ENCODE measurements at places on chromosomes 16 and 17.

DNA sequence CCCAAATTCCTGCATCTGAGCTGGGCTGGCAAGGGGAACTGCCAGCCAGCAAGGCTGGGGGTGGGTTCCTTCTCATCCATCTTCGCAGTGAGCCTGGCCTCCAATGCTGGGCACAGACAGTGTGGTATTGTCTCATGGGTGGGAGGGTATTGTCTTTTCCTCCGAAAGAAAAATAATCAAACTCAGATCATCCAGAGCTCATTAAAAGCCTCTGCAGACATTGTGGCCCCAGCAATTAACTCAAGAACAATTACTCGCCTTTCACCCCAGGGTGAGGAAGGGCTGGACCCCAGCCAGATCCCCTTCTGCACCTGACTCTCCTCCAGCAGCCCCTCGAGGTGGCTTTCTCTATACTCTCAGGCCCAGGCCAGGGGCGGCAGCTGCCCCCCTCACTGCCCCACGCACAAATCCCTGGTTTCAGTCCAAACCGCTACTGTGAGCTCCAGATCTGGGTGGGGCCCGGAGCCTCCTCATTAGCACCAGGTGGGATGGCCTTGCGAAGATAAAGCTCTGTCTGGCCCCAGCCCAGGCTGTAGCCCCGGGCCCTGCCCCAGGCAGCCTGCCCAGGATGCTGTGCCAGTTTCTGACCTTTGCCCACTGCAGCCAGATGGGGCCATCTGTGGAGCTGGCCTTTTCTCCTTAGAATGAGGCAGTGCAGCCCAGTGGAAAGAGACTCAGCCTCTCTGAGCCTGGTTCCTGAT, 2.3 kb upstream of the KRT15 start:
- DNase-seq = peak; percentile 19

GRCh38 chr17:74408815-74409214, 23.1 kb upstream of the GPRC5C start:
- DNase-seq = peak; percentile 69

DNA sequence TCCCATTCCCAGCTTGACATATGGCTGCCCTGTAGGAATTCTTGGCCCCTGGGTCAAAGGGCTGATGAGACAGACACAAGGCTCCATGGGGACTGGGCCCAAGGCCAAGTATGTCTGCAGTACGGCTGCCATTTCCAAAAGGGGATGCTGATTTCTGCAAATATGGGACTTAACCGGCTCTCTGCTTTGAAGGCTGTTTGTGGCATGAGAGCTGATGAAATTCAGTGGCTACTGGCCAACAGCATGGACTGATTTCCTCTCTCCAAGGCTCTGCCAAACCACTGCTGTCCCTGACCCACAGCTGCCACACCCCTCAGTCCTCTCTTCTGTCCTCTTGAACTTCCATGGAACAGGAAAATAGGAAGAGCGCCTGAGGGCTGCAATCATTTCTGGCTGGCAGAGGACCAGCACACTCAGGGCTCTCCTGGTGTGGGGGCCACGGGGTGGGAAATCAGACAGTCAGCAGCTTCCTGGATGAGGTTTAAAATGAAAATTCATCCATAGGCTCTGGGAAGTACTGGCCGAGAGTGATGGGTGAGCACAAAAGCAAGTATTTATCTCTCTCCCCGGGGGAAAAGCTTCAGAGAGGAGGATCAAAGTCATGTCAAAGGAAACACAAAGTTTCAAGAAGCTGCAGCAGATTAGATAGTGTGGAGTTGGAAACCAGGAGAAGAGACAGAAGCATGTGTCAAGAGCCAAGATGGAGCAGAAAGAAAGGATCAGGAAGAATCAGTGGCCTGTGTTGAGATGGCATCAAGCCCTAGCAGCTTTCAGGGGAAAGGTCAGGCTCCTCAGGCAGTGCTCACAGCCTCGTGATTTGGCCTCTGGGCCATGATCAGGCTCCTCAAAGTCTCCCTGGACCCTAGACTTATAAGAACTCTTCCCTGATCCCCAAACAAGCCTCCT, 64.1 kb upstream of the SREBF1 start:
- no peak for DNase-seq

GRCh38 chr17:77011173-77012011, 129.4 kb upstream of the SEC14L1 start:
- DNase-seq = no peak

GRCh38 chr17:27596096-27596495, 34.9 kb upstream of the LGALS9 start:
- DNase-seq = no peak

GRCh38 chr16:24499193-24499814, 40.1 kb upstream of the RBBP6 start:
- no peak for DNase-seq

- no peak for DNase-seq
Measured at GRCh38 chr17:7034955-7035590, 742 bp upstream of the SLC16A13 start.

GRCh38 chr17:19397556-19398041, 10.6 kb upstream of the MFAP4 start:
- no peak for DNase-seq

DNA sequence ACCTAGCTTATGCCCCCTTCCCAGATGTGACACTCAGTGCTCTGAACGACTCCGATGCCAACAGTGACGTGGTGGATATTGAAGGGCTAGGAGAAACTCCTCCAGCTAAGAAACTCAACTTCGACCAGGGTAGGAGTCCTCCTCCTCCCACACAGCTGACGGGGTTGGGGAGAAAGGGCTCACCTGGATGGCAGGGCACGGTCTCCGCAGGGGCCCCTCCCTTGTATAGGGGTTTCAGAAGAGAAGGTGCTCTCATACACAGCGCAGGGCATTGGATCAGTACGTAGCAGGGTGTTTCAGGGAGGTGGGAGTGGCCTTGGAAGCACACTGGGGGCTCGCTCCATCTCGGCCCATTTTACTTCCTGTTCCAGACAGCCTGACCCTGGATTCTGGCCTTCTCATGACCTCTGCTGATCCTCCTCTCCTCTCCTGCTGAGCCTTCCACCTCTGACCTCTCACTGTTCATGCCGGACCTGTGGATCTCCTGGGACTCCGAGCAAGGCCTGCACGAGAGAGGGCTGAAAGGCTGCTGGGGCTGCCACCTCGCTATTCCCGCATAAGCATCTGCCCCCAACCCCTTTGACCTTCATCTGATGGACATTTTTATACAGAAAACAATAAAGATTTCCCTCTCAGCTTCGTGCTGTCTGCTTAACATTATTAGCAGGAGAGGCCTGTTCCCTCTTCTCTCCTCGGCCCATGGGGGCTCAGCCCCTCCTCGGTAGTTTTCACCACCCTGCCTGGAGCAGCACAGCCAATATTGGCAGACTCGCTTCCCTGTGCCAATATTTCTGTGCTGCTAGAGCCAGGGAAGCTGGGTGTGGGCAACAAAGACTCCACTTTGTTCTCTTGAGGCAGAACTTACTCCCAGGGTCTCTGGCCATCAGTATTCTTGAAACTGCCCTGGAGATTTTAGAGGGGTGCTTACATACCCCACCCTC, 4.7 kb downstream of the RNASEK start:
- no peak for DNase-seq

DNA sequence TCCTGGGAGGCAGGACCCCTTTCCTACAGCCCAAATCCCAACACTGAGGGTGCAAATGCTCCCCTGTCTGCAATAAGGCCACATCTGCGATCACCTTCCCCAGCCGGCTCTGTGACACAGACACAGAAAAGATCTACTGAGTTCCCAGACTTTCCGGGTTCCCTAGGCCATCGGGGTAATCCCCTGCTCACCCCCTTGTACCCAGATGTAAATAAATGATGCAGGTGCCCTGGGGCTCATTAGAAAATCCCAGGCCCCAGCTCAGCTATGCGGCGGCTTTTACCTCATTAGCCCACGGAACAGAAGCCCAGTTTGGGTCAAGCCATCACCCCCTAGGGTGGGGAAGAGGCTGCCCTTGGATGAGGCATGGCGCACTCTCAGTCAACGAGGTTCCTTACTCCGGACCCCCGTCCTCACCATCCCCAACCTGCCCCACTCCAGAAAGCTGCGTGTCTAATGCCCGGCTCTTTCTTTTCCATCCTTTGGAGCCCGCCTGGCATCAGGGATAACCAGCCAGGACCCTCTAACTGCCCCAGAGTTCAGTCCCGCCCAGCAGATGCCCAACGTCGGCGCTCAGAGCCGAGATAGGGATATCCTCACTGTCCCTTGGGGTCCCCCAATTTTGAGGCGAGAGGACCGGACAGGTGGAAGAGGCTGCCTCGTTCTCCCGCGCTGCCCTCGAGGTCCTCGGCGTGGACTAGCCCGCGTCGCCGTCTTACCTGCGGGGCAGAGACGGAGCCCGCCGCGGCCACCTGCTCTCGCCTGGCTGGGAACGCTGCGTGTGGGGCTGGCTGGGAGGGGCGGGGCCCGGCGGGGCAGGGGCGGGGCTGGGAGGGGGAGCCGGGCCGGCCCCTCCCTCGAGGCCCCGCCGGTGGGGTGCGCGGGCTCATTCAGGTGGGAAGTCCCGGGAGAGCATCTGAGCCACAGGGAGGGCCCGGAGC, at the start of gene ZNF385C:
ZNF385C (minus strand) TSS at position 783 of the 941 bp plus-strand sequence. CDS start 35,417 bp downstream, outside the sequence.
- no peak for DNase-seq

DNA sequence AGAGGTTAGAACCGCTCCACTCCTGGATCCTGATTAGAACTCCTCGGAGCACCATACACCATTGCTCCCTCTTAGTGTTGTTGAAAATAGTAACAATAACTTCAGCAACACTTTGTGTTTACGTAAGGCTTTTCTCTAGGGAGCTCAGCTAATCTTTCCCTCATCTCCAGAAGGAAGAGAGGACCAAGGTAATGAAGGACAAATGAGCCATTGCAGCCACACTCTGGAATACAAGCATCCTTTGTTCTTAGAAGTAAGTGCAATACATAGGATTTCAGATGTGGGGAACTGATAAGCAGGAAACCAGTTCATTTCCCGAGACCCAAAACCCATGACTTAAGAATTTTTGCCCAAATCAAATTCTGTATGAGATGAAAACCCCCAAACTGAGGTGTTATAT, 22.9 kb upstream of the ZNF652 start:
- no peak for DNase-seq

DNA sequence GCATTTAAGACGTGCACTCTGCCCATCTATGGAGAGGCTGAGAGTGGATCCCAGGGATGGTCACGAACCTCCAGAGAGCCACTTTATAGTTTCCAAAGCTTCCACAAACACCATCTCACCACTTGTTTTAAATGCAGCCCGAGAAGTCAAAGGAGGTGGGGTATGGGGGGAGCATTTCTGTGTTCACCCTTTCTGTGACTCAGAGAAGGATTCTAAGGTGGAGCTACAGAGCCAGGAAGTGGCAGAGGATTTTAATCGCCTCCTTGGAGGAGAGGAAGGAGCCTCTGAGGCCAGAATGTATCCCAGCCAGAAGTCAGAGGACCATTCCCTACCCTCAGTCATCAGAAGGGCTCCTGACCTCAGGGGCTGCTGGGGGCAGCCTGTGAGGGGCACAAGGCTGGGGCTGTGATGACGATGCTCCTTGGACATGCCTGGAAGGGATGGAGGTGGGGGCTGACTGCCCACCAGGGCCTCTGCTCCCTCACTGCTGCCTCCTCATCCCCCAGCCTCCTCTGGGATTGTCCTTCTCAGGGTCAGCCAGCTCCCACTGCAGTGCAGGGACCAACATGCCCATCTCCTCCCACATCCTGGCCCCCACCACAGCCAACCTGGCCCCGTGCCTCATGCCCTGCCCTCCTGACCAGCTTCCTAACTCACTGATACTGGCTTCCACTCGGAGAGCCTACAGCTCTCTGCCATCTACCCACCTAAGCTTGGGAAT, 2.8 kb downstream of the XYLT2 start:
- DNase-seq = no peak

DNA sequence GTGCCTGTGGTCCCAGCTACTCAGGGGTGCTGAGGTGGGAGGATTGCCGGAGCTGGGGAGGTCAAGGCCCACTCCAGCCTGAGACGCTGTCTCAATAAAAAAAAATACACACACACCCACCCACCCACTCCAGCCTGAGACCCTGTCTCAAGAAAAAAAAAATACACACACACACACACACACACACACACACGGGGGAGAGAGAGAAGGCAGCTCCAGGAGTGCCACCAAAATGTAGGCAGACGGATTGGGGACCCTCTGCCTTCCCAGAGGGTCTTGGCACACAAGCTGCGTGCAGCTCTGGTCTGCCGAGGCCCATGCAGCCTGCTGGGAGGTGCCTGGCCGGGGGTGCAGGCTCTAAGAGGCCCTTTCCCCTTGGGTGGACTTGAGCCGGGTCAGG, 5.9 kb upstream of the NUDT16L1 start:
- no peak for DNase-seq

- DNase-seq = no peak
Measured at GRCh38 chr17:52828621-52829020, 670.1 kb upstream of the CA10 start.

GRCh38 chr17:83160443-83161297, 81.3 kb downstream of the METRNL start:
- DNase-seq = no peak

GRCh38 chr16:10637337-10638037, 57.1 kb upstream of the EMP2 start:
- no peak for DNase-seq

- DNase-seq = no peak
Measured at GRCh38 chr16:57279780-57280638, 4.5 kb downstream of the PLLP start.
